CD4-positive, alpha-beta memory T cell (primary cell): ENCODE measurements at places on chromosomes 1 and 21. TPM values are rescaled to one million over a fixed set of nuclear protein-coding genes. Genes with fewer than 3 reads are reported as not detected.

DNA sequence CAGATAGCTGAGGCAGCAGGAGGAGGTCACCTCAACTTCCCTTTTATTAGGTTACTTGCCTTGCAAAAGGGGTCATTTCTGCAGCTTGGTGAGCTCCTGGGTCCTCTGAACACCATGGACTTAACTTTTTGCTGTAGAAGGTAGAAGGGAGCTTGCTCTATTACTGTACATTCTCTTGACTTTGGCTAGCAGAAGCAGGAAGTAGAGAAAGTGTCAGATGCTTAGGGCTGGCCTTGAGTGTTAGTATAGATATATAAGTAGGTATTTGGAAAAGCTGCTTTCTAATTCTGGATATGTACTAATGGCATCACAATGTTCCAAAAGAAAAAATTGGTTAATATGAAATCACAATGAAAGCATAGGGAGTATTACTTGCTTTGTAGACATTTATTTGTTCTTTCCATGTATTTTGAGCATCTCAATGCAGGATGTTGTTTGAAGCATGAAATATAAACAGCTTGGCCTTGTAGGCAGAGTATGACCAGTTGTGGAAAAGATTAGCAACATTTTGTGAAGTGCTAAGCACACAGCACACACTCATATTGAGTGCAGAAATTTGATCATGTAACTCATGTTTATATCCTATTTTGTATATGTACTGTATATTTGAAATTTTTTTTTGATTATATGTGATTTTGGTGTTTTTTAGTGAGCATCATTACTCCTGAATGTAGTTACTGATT, 108.8 kb downstream of the DYRK1A start:
- no peak for DNase-seq

DNA sequence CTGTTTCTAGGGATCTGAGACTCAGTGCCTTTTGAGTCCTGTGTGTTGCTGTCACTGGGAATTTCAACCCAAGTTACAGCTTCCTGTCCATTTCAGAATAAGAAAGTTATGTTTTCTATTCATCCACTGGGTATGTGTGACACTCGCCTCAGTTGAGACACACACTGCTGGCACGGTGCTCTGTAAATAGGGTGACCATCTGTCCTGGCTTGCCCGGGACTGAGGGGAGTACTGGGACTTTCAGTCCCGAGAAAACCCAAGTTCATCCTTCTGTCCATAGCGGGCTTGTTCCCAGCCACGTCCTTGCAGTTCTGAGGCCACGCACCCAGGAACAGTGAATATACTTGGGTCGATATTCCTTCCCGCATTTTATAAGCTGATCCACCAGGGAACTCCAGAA, 56.3 kb upstream of the DISP3 start:
- DNase-seq, result no peak

- no peak for DNase-seq
These were observed 179.8 kb upstream of the KCNK2 start for GRCh38 chr1:214902636-214903320.

IPO9 gene
- 41.2 TPM for total RNA-seq

CACNA1S gene
- not detected for total RNA-seq
